ENCODE measurements at places on chromosomes 11 and 22. TPM values are rescaled to one million over a fixed set of nuclear protein-coding genes. Genes with fewer than 3 reads are reported as not detected.

PARVA gene
- 55.9 TPM for total RNA-seq

HOATZ gene
- total RNA-seq = 0.72 TPM

OR2AG2 gene
- 4.3 TPM for total RNA-seq

IL18BP gene
- total RNA-seq = 6.0 TPM

MOGAT2 gene
- 1.9 TPM for total RNA-seq

SCN4B gene
- total RNA-seq = 1.2 TPM

OR10A2 gene
- 1.9 TPM for total RNA-seq

OR2D2 gene
- 5.5 TPM for total RNA-seq

DNA sequence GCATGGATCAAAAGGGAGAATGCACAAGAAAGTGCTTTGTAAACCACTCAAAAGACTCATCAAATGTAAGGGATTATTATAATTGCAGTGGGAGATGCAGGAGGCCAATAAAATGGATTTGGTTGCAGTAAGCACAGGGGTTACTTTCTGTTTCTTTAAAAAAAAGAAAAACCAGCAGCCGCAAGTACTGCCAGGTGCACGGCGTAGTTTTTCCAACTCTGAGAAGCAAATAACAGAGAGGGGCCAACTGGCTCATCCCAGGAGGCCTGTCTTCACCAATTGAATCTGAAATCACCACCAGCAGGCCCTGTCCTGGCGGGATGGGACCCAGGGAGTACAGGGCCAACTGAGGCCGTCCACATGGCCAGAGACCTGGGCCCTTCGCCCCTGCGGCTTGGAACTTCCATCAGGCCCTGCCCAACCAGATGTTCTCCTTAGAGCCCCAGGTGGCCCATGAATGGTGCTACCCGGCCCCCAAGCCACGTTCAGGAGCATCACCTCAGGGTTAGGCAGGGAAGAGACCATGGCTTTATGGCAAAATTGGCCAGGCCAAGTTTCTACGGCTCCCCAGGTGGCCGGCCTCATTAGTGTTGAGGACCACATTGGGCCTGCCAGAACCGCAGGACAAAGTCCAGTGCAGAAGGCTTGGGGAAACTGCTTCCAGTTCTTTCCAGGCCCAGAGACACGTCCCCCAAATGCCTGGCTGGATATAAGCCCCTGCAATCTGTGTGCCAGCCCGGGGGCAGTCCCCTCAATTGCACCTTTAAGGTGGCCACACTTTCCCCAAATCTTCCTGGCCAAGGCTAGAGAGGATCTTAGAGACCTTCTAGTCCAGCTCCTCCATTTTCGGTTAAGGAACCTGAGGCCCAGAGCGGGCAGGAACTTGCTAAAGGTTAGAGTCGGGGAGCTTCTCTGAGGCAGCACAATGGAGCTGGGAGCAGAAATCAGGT lies 61.7 kb downstream of the CHRDL2 start:
- DNase-seq = no peak

DNA sequence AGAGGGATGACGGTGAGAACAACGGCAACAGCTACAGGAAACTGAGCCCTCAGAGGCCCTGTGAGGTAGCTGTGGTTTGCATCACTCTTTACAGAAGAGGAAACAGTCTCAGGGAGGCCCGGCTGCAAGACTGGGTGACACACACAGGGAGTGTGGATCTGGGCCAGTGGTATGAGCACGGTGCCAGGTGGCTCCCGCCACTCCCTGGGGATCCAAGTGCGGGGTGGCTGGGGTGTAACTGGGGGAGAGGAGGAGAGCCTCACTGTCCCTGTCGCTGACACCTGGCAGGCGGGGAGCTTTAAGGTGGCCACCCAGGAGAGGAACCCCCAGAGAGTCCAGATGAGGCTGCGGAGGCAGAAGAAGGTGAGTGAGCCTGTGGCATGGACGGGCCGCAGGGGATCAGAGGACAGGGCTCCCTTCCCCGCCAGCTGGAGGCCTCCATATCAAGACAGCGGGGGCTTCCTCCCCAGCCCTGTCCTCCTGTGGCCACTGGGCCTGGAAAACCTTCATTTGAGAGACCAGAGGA lies 5.6 kb downstream of the RGL4 start:
- DNase-seq = no peak

DNA sequence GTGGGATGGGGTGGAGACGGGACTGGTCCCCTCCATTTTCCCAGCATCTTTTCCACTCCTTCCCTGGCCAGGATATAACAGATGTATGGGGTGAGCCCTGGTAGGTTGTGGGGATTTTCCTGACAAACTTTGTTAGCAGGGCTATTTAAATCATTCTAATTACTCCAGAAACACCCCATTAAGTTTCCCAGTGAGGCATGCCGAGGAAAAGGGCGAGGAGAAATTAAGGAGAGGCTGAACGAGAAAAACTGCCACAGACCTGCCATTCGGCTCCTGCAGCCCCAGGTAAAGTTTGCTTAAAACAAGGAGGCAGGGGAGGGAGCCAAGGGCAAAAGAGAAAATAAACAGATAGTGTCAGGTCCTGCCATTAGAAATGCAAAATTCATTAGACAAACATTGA lies 428.2 kb downstream of the BUD13 start:
- no peak for DNase-seq

DNA sequence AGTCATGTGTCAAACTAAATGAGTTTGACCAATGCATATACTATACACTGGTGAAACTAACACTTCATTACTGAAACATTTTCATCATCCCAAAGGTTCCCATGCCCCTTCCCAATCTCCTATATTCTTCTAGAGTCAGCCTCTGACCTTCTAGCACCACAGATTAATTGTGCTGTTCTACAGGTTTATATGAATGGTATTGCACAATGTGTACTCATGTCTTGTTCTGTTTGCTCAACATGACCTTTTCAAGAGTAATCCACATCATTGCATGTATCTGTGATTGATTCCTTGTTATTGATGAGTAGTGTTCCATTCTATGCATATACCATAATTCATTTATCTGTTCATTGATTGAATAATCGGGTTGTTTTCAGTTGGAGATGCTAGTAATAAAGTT lies 7.5 kb upstream of the OR8G1 start:
- no peak for DNase-seq

GRCh38 chr11:63603180-63603518 lies 11.1 kb downstream of the PLAAT3 start:
- DNase-seq = no peak

GRCh38 chr11:128187835-128188234 lies 399.5 kb downstream of the ETS1 start:
- no peak for DNase-seq

- no peak for DNase-seq
Measured at GRCh38 chr11:128629516-128630106, 42.3 kb upstream of the ETS1 start.

DNA sequence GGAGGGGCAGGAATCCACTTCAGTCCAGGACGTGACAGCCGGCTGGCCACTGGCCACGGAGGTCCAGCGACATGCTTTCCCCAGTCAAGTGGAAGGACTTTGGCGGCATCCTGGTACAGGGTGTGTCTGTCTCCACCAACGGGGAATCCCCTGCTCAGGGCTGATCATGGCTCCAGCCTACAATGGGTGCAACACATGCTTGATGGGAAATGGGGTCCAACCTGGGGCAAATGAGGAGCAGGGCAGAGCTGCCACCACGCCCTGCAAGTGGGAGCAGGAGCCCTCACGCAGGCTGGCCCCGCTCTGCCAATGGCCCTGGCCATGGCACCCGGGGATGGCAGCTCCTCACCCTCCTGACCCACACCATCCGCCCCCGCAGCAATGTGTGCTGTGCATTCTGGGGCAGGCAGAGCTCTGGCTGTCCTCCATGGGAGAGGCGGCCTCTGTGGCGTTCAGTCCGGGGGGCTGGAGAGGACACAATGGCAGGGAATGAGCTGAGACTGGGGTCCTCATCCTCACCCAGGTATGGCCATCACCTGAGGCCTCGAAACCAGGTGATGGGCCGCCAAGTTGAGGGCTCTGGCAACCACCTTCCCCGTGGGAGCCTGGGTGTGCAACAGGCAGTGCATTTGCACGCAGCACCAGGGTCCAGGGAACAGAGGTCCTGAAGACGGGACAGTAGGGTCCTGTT lies 5.8 kb upstream of the SEPTIN5 start:
- no peak for DNase-seq

DNA sequence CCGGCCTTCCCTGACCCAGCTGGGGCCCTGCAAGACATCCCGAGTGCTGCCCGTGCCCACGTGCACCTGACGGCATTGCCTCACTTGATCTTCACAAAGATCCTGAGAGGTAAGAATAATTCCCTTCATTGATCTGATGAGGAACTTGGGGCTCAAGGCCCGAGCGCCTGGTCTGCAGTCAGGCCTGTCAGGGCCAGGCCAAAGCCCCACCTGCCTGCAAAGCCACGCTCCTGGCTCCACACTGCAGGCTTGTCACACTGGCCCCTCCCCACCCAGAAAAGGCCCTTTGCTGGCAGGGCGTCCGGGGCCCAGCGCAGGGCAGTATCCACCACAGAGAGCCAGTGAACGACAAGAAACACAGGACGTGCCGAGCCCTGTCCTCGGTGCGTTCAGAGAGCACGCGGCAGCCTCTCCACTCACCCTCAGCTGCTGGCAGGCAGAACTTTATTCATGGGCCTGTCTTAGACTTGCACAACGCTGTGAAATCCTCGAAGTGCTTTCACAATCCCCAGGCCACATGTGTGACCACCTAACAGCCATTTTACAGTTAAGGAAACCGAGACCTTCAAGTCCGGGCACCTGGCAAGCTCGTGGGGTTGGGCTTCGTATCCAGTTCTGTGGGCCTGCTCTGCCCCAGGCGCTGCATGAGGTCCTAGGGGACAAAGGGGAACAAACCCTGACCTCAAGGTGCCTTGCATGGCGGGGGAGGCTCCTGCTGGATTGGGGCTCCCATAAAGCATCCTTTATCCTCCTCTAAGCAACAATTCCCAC lies 14.8 kb downstream of the KIAA0930 start:
- DNase-seq = peak; percentile 56

DNA sequence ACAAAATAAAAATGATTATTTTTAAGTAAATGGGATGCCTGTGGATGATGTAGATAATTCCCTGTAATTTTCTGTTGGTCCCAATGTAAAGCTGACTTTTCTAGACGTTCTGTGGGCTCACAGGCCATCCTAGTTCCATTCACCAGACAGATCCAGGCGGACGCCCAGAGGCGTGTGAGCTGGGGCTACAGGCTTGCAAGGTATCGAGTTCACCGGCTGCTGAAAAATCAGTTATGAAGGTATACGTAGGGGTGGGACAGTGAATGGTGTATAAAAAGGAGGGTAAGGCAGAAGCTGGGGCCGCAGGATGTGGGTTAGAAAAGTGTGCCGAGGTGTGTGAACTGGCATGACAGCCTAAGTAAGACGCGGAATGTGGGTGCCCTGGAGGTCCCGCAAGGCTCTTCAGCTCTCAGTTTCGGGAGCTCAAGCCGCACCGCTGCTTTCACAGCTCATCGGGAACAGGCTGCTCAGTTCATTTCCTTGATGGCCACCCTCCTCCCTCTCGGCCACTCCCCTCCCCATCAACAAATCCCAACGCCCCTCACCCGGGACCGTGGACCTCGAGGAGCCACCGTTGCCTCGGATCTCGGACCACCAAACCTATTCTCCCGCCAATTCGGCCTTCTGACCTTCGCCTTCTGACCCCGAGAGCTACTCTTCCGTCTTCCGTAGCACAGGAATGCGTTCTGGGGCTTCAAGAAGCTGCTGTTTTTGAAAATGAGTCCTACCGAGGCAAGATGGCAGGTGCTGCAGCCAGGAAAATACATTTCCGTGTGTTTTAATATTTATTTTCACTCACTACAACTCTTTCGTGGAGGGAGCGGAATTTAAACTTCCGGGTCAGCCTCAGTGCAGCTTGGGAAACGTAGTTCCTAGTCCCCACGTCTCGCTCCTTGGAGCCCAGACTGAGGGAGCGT lies at the start of gene XNDC1N:
TSS of gene XNDC1N (minus strand) at position 775 of the 917 bp plus-strand sequence. CDS start 5,241 bp downstream, outside the sequence.
- DNase-seq = peak; percentile 97
